ENCODE measurements at places on chromosomes 6 and 20.

DNA sequence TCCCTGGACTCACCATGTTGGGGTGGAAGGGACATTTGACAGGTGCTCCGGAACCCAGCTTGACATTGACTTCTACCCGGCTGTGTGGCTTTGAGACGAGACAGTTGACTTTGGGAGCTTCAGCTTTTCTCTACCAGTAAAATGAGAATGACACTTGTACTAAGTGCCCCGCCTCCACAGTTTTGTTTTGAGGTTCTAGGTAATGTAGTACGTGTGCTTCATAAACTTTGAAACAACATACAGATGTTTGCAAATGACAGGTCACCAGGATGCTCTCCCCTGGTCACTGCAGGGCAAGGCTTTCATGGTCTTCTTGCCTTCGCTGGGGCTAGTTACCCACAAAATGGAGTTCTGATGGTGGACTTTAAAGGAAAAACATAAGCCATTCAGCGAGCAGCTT is 31.3 kb downstream of the CLIC5 start:
- DNase-seq, result no peak

- DNase-seq, result no peak
Measured at GRCh38 chr20:34089655-34090345, 22.2 kb downstream of the EIF2S2 start.

DNA sequence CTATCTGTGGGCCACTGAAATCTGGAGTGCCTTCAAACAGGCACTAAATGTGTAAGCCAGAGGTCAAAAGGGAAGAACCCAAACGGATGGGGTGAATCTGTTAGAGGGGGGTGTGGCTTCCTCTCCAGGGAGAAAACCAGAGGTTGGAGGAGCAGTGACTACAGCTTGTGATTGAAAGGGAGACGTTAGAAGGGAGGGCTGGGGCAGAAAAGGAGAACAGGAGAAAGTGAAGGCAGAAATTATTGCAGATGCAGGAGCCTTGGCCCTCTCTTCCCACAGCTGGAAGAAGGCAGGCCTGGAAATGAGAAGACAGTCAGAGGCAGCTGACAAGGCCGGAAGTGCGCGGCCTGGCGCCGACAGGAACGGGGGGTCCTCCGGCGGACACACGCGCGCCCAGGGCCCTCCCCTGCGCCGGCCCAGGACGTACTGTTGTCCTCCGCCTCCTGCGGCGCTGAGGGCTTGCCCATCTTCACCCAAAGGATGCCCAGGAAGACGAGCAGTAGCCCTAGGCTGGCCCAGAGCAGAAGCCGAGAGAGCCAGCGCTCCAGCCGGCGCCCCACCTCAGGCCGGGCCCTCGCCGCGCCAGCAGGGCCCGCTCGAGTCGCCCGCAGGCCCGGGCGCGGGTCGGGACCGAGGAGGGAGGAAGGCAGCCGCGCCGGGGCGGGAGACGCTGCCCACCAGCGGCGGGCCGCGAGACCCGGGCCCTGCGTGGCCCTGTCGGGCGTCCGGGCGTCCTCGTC is 806 bp downstream of the LEMD2 start:
- DNase-seq, result peak; percentile 86

DNA sequence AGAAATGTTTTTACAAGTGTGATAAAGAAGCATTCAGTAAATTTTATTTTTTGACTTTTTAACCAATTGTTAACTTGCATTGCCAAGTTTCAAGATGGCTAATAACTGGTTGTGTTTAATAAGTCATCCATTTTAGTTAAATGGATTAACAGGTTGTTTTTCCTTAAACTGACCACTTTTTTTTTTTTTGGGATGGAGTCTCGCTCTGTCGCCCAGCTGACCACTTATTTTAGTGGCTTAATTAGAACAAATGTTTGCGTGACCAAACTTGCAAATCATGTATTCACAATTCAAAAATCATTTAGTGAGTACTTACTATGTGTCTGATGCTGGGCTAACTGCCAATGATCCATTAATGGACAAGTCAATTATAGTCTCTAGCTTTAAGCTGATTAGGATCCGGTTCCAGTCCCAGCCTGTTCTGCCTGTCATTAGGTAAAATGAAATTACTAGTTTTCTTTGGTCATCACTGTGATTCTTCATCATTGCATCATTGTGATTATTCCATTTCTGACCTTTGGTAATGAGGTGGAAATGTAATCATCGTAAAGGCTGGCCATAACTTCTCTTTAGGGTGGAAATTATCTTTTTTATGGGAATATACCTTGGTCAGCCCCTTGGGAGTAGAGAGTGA is 729.2 kb upstream of the MARCKS start:
- DNase-seq, result no peak

DNA sequence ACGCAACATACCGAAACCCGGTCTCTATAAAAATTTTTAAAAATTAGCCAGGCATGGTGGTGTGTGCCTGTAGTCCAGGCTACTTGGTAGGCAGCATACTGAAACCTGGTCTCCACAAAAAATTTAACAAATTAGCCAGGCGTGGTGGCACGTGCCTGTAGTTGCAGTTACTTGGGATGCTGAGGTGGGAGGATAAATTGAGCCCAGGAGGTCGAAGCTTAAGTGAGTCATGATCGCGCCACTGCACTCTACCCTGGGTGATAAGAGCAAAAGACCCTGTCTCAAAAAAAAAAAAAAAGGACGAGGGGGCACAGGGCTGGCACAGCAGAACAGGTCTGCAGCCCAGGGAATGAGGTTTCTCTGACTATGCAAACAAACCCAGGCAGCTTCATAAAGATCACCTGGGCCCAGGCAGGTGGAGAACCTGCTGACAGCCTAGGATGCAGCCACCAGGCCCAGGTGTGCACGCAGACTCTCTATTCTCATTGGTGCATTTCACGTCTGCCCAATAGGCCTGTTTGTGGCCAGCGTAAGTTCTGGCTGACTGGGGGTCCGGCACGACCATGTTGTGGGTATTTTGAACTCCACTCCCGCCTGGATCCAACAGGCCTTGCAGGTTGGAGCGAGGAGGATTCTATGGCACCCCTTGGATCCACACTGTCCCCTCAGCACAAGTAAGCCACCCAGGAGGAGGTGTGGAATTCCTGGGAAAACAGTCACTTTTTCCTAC is 204.5 kb downstream of the PREX1 start:
- no peak for DNase-seq

GRCh38 chr6:70672549-70672948 is 4.9 kb downstream of the SMAP1 start:
- no peak for DNase-seq

DNA sequence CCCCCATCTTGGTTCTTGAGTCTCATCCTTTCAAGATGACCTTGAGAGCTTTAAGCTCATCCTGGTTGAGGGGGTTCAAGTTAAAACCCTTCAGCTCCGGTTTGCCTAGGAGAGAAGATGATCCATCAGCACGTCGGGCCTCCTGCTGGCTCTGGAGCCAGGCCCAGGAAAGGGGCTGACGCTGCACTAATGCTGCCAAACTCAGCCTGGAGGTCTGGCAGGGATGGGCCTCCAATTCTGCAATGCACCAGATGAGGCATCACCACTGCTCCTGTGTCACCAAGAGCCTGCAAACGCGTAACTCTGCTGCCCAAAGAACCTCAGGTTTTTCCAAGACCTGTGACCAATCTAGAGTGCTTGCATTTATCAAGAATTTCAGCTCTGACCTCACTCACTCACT is 6.1 kb downstream of the PDRG1 start:
- DNase-seq, result no peak

DNA sequence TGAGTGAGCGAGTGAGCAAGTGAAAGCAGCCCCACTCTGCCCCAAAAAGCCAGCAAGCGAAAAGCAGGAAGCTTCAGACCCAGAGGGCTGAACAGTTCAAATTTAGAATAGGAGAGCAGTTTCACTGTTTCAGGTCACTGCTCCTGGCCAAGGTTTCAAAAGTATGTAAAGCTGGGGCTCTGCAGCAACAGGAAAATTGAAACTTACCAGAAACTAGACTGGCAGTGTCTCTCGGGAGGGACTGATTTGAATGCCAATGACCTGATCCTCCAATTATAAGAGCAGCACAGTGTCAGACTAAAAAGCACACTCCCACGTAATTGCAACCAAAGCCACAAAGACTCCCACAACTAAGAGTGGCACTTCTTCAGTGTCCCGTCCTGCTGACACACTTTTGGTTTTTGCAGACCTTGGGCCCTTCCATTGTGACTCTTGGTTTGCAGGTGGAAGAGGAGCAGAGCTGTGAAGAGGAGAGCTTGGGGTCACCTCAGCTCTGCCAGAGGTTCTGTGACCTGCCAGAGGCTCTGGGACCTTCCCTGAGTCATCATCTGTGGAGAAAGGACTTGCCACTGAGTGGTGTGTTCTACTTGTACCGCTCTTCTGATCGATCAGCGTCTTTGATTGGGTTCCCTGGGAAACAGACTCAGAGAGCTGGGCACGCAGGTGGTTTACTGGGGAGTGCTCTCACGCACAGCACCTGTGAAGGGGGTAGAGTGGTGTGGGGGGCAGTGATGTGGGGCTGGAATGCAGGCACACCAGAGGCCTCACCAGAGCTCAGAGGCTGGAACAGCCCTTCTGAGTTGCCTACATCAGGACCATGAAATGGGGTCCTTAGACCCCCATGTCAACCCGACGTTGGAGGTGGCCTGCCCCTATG is 52.7 kb upstream of the PTGIS start:
- peak; percentile 76 for DNase-seq

- DNase-seq, result no peak
Measured at GRCh38 chr20:31859266-31859997, 10.9 kb downstream of the DUSP15 start.

DNA sequence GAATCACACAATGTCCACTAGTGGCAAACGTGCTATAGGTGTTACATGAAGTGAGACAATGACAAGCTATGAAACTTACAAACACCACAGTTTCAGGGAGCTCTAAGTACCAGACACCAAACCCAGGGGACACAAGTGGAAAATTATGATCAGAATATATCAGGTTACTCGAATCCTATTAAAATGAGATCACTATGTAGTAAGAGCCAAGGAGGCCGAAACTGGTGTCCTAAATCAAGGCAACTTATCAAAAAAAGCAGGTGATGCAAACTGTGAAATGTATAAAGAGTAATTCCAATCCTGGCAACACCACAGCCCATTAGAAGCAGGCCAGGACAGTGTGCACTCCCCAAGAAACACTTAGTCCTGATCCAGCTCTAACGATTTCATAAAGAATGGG is 100.3 kb downstream of the ARHGAP18 start:
- DNase-seq, result no peak

GRCh38 chr20:31678389-31679356 is 41.0 kb downstream of the COX4I2 start:
- no peak for DNase-seq

- no peak for DNase-seq
Measured at GRCh38 chr6:44701038-44701636, 313.6 kb downstream of the CDC5L start.

- DNase-seq, result no peak
Measured at GRCh38 chr6:144179828-144180227, 29.5 kb downstream of the STX11 start.

- DNase-seq, result no peak
Measured at GRCh38 chr6:3731700-3732099, 19.8 kb downstream of the PXDC1 start.

GRCh38 chr6:97591955-97592354 is 308.9 kb upstream of the MMS22L start:
- no peak for DNase-seq

- DNase-seq, result no peak
Measured at GRCh38 chr6:44442236-44442635, 54.7 kb downstream of the CDC5L start.

GRCh38 chr6:31727034-31727716 is 1.9 kb downstream of the DDAH2 start:
- DNase-seq, result peak; percentile 84

- no peak for DNase-seq
Measured at GRCh38 chr6:110689275-110689935, 125.9 kb downstream of the CDK19 start.

DNA sequence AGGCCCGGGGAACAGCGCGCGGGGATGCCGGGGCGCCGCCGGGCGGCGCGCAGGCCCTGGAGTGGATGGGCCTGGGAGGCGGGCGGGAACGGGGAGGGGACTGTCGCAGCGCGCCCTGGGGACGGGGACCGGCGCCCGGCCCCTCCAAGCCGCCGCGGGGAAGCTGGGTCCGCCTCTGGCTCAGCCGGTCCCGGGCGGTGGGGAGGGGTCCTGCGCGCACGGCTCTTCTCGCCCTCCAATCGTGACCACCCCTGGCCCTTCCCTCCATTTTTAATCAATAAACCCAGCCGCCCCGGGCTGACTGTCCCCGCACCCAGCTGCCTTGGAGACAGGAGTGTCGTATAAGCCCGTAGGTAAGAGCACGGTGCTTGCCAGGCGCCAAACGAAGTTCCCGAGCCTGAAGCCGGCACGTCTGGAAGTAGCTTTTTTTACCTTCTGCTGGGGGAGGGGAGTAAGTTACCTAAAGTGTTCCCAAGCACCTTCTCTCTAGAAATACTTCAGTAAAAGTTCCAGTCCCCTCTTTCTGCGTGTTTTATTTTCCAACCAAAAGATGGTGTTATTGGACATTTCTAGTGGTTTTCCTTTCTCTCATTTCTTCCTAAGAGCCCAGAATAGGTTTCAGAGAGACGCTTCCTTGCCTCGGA is 780 bp upstream of the TAF4 start:
- peak; percentile 77 for DNase-seq

All from GM13976 (cell line).